Naive thymus-derived CD4-positive, alpha-beta T cell (primary cell): ENCODE measurements at places on chromosomes 5 and 9.

GRCh38 chr5:147935032-147935431 is 28.7 kb upstream of the C5orf46 start:
- no peak for DNase-seq

DNA sequence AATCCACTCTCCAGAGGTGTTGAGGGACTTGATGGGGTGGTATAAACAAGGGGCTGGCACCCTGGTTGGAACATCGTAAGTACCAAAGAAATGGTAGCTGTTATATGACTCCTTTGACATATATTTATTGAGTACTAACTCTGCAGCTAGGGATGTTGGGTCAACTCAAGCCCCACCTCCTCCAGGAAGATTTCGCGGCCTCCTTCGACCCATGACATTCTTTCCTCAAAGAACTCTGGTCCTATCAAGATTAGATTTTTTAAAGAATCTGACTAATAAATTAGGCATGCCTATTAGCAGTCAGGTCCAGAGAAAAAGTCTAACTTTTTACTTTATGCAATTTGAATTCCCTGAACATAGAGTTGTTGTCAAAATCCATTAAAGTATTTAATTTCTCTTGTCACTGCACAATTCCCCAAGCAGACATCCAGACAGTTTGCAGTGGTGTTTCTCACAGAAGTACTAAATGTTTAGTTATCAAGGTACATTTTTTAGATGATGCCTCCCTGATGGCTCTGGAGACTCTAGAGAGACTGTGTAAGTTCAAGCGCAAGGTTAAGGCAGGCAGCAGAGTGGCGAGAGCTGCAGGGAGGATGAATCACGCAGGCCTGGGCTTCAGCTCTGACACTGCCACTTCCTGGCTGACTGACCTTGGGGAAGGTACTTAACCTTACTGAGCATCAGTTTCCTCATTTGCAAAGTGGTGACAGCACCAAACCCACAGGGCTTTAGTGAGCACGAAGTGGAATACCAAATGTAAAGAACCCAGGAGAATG is 209.6 kb downstream of the TTLL11 start:
- DNase-seq = no peak

GRCh38 chr5:87347272-87347671 is 65.5 kb downstream of the CCNH start:
- DNase-seq = no peak

DNA sequence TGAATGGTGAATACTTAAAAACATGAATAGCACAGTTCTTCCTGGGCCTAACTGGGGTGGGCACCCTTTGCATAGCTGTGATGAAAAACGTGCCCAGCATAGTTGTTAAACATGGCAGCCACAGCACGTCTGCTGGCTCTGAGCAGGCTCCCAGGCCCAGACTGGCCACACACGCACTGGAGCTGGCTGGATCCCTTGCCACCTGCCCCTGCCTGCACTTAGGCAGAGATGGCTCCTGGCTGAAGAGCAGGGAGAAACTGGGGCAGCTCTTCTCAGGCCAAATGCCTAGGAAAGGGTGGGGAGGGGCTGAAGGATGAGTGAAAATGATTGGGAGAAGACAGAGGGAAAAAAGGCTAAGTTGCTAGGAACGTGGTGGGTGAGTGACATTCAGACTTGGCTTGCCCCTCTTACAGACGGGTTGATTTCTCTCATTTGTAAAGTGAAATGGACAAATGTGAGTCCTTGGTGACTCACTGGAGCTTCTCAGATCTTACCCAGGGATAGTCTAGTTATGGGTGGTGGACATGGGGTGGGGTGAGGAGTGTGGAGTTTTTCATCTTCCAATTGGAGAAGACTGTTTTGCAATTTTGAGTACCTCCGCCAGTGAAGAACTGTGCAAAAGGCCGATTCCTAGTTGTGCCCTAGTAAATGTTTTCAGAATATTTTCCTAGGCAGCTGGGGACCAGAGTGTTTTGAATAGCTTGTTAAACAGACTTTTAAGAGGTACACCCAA is 42.4 kb downstream of the TRIO start:
- DNase-seq = no peak

- no peak for DNase-seq
These were observed 54.5 kb upstream of the EQTN start for GRCh38 chr9:27351438-27351837.

GRCh38 chr9:124218987-124219461 is 38.7 kb upstream of the NEK6 start:
- no peak for DNase-seq

DNA sequence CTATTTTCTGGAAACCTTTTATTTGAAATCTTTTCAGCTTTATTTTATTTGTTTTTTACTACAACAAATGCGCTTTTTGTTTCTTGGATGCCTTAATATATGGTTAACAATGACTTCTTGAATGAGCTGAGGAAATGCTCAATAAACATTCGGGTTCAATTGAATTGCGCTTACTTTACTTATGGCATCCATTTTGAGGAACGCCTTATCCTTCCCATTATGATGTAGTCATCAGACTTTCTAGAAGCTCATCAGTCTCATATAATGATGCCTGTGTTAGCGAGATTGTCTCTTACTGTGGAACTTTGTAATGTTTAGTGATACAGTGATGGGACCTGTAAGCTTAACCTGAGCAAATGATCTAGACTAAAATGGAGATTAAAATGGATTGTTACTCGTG is 916 bp downstream of the SHLD3 start:
- DNase-seq = no peak

DNA sequence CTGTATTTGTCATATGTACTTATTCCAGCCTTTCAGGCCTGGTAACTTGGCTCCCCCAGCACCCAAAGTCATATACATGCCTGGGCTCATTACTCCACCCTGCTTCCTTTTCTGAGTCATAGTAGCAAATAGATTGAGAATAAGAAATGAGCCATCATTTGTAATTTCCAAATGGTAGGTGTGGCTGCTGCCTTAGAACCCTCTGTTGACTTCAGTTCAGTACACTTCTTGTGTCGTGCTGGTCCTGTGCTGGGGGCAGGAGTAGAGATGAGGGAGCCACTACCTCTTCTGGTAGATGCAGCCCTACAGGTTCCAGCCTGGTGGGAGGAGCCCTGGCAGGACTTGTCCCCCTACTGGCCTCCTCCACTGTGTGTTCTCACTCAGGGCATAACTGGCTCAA is 11.1 kb downstream of the GM2A start:
- no peak for DNase-seq

- no peak for DNase-seq
These were observed 71.3 kb upstream of the OTULINL start for GRCh38 chr5:14510156-14510734.

DNA sequence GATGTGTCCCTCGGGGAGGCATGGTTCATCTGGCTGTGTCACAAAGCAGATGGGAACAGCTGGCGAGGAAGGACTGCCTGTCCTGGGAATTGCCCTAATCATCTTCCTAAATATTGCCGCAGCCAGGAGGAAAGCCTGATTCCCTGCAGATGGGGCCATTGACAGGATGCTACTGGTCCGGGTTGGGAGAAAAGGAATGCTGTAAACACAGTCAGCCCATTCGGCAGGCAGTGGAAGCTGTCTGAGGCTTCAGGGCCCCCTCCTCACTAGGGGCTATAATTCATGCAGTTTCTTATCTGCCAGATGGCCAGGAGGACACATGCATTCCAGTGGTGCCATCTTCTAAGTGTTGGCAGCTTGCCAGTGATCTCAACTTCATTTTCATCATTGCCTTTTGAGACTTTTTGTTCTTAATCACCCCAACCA is 110.3 kb downstream of the KCNIP1 start:
- no peak for DNase-seq

DNA sequence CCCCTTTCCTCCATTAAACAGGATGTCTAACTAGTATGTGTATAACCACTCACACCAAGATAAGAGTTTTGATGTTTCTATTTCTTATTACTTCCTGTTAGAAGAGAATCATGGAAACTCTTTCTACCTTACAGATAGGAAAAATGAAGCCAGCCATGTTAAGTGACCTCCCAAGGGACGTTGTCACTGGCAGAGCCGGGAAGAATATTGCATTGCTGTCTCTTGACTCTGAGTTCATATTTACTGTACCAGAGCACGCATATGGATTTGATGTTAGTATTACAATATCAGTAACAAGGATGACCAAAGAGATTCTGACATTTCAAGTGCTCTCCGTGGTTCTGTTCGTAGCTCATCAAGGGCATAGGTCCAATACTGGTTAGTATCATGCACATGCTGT is 12.5 kb upstream of the C5orf63 start:
- no peak for DNase-seq

DNA sequence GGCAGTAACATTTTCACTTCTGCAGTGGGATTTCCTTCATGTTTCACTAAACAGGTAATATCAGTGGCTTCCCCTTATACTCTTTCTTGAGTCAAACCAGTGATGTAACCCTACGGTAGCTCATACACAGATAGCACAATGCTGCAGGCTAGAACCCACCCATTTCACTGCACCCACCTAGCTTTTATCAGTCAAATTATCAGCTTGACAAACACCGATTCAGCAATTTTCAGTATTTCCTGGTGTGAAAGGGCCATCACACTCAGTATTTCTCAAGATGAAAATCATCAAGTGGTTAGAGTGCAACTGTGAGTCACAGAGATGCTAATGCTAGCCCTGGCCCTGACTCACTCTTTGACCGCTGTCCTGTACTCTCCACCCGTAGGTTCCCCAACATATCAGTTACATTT is 242.3 kb upstream of the PTGER4 start:
- DNase-seq = no peak

GRCh38 chr5:66012271-66012670 is 85.9 kb downstream of the ERBIN start:
- no peak for DNase-seq

- DNase-seq = no peak
These were observed 43.6 kb downstream of the JADE2 start for GRCh38 chr5:134568761-134569695.
